ENCODE measurements at places on chromosomes 12 and 14. TPM values are rescaled to one million over a fixed set of nuclear protein-coding genes. Genes with fewer than 3 reads are reported as not detected.

DNA sequence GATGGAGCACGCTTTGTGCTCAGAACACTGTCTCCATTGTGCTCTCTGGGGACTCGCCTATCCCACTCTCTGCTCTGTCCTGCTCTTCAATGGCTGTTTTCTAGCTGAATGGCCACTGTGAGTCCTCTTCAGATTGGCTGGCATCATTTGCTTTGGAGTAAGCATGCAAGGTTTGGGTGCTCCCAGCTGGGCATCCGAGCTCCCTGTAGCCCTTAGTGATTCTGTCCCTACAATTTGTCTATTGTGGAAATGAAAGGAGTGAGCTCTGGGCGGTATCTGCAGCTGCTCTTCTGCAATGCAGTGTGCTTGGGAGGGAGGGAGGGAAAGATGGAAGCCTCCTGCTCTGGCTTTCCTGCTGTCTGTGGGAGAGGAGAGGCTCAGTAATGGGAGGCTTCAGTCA lies 84.8 kb downstream of the SMOC1 start:
- peaks cover 12% of the 10 kb centered on the region for H3K27me3 ChIP-seq
- no peak overlapping the region for H3K27ac ChIP-seq
- H3K4me1 ChIP-seq: no peaks in the 10 kb centered on the region
- no peak overlapping the region for H3K4me3 ChIP-seq

- peaks cover 18% of the 10 kb centered on the region for H3K27me3 ChIP-seq
- peak; percentile 45 for DNase-seq
- H3K36me3 ChIP-seq: peaks cover 38% of the 10 kb centered on the region
- H3K4me3 ChIP-seq: peak overlapping the region; percentile 98
Measured at GRCh38 chr14:52314595-52315354, 663 bp downstream of the PTGER2 start.

- H3K36me3 ChIP-seq: no peaks in the 10 kb centered on the region
- no peak overlapping the region for H3K27ac ChIP-seq
- H3K27me3 ChIP-seq: peaks cover 3% of the 10 kb centered on the region
- no peak for DNase-seq
- no peaks in the 10 kb centered on the region for H3K4me1 ChIP-seq
Measured at GRCh38 chr12:98213556-98213955, 301.8 kb upstream of the TMPO start.

DNA sequence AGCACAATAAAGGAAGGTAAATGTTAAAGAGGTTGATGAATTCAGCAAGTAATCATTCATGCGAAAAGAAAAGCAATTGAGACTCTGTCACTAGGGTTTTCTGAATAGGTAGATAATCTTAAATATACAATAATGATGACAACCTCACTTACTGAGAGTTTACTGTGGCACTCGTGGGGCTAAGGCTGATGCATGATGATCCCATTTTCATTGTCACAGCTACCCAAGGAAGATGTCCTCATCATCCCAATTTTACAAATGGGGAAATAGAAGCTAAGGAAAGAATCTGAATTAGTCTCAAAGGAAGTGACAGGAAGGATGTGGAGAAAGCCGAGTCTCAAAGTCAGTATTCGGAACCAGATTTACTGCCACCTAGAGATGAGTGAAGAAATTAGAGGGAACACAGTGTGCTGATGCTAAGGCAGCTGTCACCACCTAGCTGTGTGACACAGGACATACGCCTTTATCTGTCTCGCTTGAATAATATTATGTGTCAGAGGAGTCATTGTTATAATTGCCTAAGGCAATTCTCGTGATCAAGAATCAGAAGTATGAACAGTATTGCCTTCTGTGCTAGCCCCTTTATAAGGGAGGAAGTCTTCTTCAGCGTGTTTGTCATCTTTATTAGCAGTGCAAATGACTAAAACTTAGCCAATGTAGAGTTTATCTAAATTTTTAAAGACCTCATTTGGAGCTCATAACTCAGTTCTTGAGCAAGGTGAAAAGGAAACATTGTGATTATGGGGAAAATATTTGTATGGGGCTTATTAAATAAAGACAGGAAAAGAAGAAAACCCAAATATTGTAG lies 63.2 kb downstream of the ERGIC2 start:
- no peaks in the 10 kb centered on the region for H3K27me3 ChIP-seq
- H3K4me3 ChIP-seq: no peak overlapping the region
- H3K4me1 ChIP-seq: peaks cover 12% of the 10 kb centered on the region
- peak; percentile 14 for DNase-seq
- H3K27ac ChIP-seq: no peak overlapping the region

- H3K27me3 ChIP-seq: no peaks in the 10 kb centered on the region
- no peak overlapping the region for H3K4me3 ChIP-seq
- H3K27ac ChIP-seq: no peak overlapping the region
- no peaks in the 10 kb centered on the region for H3K4me1 ChIP-seq
Measured at GRCh38 chr14:75803765-75804164, 142.7 kb downstream of the TTLL5 start.

GRCh38 chr12:54207539-54208294 lies 18.9 kb upstream of the SMUG1 start:
- H3K36me3 ChIP-seq: no peaks in the 10 kb centered on the region
- no peaks in the 10 kb centered on the region for H3K4me1 ChIP-seq
- peaks cover 28% of the 10 kb centered on the region for H3K27me3 ChIP-seq
- H3K4me3 ChIP-seq: no peak overlapping the region

DNA sequence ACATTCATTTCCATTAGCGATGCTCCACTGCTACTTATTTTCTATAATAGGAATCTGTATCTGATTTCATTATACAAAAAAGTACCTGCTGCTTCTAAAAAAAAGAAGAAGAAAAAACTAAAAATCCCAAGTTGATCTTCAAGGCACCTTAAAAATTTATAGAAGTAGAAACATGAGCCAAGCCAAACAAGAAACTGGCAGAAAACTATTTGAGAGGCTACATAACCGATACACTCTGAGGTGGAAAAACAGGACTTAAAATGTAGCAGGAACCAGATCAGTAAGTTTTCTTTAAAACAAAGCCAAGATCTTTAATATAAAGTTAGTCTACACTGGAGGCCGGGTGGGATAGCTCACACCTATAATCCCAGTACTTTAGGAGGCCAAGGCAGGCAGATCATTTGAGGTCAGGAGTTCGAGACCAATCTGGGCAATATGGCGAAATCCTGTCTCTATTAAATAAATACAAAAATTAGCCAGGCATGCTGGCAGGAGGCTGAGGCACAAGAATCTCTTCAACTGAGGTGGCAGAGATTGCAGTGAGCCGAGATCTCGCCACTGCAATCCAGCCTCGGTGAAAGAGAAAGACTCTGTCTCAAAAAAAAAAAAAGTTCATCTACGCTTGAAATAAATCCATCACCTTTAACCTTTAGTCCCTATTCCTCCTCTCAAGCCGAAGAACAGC lies 278.6 kb downstream of the MED13L start:
- H3K27me3 ChIP-seq: no peaks in the 10 kb centered on the region
- DNase-seq: no peak
- no peak overlapping the region for H3K4me3 ChIP-seq
- peaks cover 13% of the 10 kb centered on the region for H3K4me1 ChIP-seq
- peaks cover 5% of the 10 kb centered on the region for H3K36me3 ChIP-seq

DNA sequence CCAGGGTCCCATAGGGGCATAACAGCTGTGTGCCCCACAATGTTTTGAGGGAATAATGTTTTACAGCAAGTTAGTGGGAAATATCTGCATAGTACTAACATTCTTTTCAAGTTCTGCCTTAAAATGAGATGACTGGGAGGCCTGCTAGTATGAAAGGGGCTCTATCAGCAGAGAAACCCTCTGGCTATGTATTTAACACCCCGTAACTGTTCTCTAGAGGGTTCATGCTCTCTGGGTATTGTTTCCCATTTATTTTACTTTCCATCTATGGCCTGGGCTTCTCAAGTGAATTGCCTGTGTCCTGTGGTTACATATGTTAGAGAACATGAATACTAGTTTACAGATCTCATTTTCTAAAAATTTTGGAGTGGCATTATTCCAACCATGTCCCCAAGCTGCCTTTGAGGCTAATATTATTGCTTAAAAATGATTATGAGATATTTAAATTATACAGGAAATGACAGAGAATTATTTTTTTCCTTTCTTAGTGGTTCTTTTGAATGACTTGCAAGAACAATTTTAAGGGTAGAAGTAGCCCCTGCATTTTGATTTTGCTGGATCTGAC lies 37.5 kb downstream of the GNG2 start:
- no peak overlapping the region for H3K27ac ChIP-seq
- no peak for DNase-seq
- H3K4me3 ChIP-seq: no peak overlapping the region
- no peaks in the 10 kb centered on the region for H3K27me3 ChIP-seq

DNA sequence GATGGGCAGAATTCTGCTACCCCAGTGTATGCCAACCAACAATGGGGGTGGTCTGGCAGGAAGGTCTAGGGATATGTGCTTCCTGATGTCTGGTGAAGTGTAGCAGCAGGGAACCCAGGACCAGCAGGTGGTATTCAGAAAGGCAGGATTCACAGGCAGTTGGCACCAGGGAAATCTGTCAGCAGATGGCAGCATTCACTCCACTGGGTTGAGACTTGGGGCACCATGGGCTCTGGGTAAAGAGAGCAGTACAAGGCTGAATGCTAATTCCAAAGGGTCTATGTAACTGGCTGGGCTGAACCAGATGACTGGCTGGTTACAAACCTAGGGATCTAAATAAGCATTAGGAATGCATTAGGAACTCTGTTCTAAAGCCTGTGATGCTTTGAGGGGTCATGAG lies 466.9 kb upstream of the STXBP6 start:
- H3K4me1 ChIP-seq: no peaks in the 10 kb centered on the region
- no peak overlapping the region for H3K27ac ChIP-seq
- no peak for DNase-seq
- no peaks in the 10 kb centered on the region for H3K36me3 ChIP-seq
- H3K4me3 ChIP-seq: no peak overlapping the region

DNA sequence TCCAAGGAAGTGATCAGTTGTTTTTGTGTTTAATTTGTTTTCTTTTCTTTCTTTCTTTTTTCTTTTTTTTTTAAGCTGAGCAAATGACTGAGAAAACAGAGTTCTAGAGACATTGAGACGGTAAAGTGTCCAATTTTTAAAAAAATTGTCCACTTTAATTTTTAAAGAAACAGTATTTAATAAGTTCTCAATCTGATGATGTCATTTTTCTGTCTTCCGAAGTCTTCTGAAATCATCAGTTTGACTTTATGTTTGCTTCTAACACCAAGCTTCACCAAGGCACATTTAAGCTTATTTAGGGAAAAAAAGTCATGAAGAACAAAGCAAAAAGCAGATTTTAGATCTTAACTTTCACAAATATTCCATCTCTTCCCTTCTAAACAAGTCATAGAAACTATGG lies 63.4 kb upstream of the RTRAF start:
- H3K4me3 ChIP-seq: no peak overlapping the region
- H3K4me1 ChIP-seq: peaks cover 48% of the 10 kb centered on the region

GRCh38 chr14:88421286-88421685 lies 35.8 kb downstream of the SPATA7 start:
- H3K27ac ChIP-seq: no peak overlapping the region
- no peaks in the 10 kb centered on the region for H3K27me3 ChIP-seq
- peaks cover 22% of the 10 kb centered on the region for H3K36me3 ChIP-seq
- DNase-seq: no peak
- no peak overlapping the region for H3K4me3 ChIP-seq
- peaks cover 2% of the 10 kb centered on the region for H3K4me1 ChIP-seq

- no peaks in the 10 kb centered on the region for H3K27me3 ChIP-seq
- DNase-seq: no peak
- H3K27ac ChIP-seq: no peak overlapping the region
- no peak overlapping the region for H3K4me3 ChIP-seq
- peaks cover 15% of the 10 kb centered on the region for H3K4me1 ChIP-seq
Measured at GRCh38 chr14:75213172-75213571, 36.8 kb upstream of the TMED10 start.

COX14 gene
- total RNA-seq: 48.3 TPM

NPAS3 gene
- not detected for total RNA-seq

MYF6 gene
- not detected for total RNA-seq

CCDC63 gene
- total RNA-seq: not detected

PTPRQ gene
- total RNA-seq: not detected

TMEM179 gene
- not detected for total RNA-seq

NT5DC3 gene
- 9.6 TPM for total RNA-seq

Data from activated naive CD8-positive, alpha-beta T cell treated with anti-CD3 and anti-CD28 coated beads for 36 hours (primary cell).